ENCODE measurements at places on chromosomes 2 and 18.

- no peak for DNase-seq
Observed at GRCh38 chr2:23432531-23432930, 47.6 kb downstream of the KLHL29 start.

DNA sequence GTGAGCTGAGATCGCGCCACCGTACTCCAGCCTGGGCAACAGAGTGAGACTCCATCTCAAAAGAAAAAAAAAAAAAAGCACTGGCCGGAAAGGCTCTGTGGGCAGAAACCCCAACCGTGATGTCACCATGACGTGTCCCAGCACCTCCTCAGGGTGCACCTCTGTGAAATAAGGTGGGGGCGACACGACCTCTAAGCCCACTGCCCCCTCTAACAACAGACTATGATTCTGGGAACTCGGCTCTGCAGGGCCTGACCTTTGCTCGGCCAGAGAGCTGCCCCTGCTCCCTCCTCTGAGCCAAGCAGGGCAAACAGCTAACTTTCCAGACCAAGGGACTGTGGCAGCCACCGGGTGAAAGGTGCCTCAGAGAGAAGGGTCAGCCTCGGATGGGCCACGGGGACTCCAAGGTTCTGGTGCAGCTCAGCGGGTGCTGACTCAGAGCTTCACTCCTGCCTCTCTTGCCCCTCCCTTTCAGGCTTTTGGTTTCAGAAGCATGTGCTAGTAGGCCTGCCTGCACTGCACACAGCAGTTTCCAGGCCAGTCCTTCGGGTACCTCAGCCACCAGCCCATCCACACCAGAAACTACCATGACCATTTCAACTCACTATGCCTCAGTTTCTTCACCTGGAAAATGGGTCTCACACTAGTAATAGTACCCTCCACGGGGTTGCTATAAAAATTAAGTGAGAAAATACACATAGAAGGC, 8.0 kb downstream of the TMBIM1 start:
- DNase-seq: peak; percentile 62

DNA sequence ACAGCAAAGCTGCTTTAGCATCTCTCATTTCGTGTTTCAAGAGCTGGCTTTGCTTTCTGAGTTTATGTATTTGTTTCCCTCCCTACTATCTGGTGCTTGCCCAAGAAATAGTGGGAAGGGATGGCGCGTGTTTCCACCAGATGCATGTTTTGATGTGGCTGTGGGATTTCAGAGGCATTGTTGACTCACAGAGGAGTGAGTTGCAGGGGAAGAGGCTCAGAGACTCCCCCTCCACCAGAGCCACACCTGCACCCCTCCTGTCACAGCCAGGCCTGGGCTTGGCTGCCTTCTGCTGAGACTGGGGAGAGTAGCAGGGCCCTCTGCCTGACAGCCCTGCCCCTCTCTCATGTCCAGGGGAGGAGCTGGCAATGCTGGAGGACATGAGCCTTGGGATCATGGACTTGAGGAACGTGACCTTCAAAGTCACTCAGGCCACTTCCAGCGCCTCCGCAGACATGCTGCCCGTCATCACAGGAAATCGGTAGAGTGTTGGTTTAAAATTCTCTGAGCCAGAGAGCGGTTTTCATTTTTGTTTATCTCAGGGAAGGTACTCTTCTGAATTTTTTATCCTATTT, 42.9 kb downstream of the COA5 start:
- no peak for DNase-seq

GRCh38 chr2:222919841-222920526, 59.1 kb downstream of the ACSL3 start:
- DNase-seq: no peak

DNA sequence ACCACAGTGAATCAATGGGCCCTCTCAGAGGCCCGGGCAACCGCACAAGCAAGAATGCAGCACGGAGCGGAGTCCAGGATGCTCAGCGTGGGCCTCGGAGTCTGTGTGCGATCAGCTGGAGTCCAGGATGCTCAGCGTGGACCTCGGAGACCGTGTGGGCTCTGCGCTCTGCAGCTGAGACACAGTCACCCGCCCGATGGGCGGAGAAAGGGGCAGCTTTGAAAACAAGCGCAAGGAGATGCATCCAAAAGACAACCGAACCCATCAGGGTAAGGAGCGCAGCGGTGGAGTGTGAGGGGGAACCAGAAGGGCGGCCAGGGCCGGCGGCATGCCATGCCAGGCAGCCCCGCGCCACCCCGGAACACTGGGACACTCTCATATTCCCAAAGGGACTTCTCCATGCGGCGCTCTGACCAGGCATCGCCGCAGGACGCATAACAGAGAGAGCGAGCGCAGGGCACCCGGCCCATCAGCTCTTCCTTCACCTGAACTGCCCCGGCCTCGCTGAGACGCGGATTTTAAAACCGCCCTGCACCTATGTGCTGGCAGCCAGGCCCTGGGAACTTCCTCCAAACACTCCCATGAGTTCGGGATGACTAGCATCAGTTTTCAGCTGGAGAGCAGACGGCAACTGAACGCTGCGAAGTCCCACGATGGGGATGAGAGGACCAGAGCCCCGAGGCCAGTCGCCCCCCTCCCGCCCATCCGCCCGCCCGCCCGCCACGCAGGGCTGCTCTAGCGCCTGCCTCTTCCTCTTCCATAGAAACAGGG, 44.7 kb downstream of the MC5R start:
- DNase-seq: no peak

DNA sequence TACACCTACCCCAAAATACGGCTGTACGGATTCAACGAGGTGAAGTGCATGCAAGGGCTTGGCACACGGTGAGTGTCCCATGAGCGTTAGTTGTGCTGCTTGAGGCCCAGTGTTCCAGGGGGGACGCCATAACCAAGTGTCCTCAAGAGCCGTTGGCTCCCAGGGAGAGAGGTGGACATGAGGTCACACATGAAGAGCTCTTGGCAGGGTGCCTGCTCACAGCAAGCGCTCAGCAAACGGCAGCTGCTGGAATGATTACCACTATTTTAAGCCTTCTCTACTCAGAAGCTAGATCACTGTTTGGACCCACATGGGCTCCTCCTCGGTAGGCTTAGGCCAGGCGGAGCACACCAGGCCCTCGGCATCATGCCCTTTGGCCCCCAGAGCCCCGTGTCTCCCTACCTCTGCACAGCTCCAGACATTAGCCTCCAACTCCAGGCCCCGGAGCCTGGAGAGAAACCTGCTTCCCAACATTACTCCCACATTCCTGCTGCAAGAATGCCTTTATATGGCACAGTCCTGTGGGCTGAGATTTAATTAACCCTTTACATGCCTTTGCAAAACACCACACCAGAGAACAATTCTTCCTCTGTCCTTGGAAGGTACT, 68.4 kb upstream of the PPP1CB start:
- no peak for DNase-seq

GRCh38 chr2:164784376-164784775, 57.2 kb downstream of the COBLL1 start:
- DNase-seq: no peak

DNA sequence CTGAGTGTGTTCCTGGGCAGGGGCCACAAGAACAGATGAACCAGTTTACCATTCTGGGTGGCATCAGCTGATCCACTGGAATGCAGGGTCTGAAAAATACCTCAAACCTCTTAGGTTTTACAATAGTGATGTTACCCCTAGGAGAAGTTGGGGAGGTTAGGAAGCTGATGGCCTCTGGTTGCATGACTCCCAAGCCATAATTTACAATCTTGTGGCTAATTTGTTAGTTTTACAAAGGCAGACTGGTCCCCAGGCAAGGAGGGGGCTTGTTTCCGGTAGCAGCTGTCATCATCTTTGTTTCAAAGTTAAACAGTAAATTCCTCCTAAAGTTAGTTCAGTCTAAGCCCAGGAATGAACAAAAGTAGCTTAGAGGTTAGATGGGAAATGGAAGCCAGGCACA, 113.8 kb upstream of the SLC38A11 start:
- no peak for DNase-seq

- no peak for DNase-seq
Observed at GRCh38 chr18:59109375-59109774, 30.3 kb upstream of the SEC11C start.

- no peak for DNase-seq
Observed at GRCh38 chr2:219437690-219438206, 3.1 kb downstream of the SPEG start.

GRCh38 chr2:150327564-150328489, 159.6 kb downstream of the RND3 start:
- no peak for DNase-seq

DNA sequence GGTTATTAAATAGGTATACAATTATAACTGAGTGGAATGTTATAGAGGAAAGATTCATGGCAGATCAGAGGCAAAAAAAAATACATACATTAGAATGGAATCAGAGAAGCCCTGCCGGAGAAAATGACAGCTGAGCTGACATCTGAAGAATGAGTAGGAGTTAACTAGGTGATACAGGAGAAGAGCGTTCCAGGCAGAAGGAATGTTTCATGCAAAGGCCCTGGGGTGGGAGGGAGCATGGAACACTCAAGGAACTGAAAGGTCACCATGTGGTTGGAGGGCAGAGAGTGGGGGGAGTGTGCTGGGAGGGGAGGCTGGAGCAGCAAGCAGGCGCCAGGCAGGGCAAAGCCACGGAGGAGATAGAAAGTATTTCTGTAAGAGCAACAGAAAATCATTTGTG, 31.6 kb upstream of the CDK5R2 start:
- no peak for DNase-seq

DNA sequence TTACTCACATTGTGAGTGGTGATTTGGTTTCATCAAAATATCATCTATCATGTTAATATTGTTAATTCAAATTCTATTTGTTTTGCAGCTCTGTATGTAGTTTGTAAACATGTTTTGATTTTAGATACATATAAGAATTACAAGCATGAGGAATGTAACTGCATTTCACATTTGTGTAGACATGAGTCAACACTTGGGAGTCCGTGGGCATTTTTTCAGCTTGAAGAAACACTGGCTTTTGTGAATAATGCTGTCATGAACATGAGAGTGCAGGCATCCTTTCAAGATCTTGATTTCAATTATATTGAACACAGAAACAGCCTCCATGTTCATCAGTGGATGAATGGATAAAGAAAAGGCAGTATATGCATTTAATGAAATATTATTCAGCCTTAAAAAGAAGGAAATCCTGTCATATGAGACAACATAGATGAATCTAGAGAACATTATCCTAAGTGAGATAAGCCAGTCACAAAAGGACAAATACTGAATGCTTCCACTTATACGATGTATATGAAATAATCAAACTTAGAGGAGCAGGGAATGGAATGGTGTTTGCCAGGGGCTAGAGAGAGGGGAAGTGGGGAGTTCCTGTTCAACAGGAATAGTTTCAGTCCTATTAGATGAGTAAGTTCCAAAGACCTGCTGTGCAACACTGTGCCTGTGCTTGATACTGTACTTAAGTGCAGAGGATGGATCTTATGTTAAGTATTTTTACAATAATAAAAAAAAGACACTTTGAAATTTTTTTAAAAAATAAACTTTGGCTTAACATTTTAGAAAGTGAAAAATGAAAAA, 194.9 kb downstream of the LRATD1 start:
- no peak for DNase-seq

DNA sequence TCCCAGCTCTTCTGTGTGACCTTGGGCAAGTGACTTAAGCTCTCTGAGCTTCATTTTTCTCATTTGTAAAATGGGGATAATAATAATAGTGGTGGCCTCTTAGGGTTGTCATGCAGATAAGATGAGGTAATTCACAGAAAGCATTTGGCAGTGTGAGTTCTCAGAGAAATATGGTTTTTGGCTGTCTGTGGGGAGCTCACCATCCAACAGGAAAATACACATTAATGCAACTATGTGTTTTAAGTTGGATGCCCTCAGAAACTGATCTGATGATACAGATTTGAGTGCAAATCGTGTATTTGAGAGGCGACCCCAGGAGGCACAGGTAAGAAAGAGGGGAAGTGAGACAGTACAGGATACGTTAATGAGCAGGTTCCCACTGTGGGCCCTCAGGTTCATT, 56.1 kb upstream of the SPRED2 start:
- no peak for DNase-seq
